ENCODE measurements at places on chromosomes 6 and 20.

DNA sequence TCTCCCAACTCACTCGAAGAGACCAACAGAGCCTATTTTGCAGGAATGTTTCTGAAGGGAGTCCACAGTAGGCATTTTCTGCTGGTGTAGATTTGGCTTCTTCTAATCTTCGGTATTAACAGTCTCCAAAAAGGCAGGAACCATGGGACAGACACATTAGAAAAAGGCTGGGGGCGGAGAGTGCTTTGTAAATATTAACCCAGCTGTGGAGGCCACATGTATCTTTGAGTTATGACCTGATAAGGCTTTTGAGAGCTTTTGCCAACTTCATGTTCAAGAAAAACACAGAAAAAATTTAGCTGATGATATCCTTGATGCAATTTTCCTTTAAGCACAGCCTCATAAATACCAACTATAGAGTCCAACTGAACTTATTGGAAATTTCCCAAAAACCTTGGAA lies 119.4 kb upstream of the TSHZ2 start:
- no peak for DNase-seq

DNA sequence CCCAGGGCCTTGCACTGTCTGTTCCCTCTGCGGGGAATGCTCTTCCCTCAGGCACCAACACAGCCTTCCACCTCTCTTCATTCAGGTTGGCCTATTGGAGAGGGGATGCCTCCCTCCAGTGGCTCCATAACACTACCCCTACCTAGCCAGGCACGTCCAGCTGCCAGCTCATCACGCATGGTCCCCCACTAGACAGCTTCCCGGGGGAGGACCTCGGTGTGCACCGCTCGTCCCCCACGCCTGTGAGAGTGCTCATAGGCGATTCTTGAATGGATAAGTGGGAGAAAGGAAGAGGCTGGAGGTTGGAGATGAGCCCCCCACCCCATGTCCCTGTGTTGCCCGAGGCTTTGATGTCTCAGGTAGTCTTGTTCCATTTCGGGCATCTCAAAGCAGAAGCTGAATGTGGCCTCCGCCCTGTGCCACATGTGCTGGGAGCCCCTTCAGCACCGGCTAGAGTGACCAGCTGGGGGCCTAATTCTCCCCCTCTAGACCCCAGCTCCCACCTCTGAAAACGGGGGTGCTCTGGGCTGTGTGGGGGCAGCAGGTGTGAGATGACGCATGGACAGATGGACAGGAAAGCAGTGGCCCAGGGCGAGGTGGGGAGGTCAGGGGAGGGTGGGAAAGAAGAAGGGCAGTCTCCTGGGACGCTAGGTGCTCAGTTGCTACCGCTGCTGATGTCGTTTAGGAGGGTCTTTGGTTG lies 333.0 kb downstream of the TAF4 start:
- no peak for DNase-seq

- DNase-seq, result peak; percentile 46
Measured at GRCh38 chr6:26197933-26198721, 110.9 kb downstream of the HFE start.

DNA sequence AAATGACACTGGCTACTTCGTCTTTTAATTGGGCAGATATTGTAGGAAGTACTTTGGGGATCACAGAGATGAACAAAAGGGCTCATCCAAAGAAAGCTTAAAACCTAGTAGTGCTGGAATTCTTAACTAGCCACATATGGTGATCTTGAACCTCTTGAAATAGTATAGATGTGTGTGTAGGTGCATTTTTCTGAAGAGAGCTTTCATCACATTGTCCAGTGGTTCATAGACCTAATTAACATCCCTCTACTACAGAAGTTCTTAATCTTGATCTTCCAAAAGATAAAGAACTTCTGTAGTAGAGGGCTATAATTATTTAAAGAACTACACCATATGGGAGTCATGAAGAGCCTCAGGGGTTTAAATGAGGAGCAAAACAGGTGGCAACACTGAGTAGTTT lies 2.3 kb upstream of the PRIM2 start:
- no peak for DNase-seq

GRCh38 chr20:44224637-44225036 lies 14.1 kb upstream of the OSER1 start:
- DNase-seq, result no peak

GRCh38 chr6:39172377-39172757 lies 56.9 kb downstream of the KCNK5 start:
- DNase-seq, result no peak

DNA sequence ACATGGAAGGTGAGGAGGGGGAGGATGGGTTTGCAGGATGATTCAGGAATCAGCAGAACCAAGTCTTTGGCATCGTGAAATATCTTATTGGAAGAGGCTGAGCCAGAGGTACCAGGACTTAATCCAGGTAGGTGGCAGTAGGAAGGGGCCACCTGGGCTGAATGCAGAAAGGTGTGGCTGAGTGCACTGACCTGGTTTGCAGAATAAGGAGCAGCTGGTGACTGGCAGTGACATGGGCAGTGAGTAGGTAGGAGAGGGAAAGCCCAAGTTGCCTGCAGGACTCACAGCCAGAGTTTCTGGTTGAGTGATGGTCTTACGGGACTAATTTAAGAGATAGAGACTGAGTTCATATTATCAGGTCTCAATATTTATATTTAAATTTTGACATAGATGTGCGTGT lies 1.1 kb upstream of the PBOV1 start:
- DNase-seq, result no peak

DNA sequence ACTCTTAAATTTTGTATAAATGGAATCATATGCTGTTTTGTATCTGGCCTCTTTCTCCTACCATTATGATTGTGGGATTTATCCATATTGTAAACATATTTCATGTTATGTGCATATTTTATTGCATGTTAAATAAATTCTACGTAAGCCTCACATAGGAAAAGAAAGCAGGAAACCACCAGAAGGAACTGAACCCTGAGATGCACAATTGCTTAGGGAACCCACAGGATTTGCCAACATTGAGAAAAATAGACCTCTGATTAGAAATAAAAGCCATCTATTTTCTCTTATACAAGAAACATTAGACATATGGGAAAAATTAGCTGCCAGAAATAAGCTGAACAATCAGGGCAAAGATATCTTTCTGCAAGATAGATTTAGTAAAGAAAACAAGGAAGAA lies 111.2 kb upstream of the CARMIL1 start:
- no peak for DNase-seq

DNA sequence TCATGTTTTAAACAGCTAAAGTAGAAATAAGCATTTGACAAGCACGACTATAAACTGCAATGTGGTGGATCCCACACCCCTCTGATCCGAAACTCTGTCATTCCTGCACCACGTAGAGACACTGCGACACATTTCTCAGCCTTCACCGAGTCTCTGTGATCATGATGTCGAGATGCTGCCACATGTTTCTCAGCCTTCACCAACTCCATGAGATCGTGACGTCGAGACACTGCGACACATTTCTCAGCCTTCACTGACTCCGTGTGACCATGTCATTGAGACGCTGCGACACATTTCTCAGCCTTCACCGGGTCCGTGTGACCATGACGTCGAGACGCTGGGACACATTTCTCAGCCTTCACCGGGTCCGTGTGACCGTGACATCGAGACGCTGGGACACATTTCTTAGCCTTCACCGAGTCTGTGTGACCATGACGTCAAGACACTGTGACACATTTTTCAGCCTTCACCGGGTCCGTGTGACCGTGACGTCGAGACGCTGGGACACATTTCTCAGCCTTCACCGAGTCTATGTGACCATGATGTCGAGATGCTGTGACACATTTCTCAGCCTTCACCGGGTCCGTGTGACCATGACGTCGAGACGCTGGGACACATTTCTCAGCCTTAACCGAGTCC lies 143.0 kb downstream of the TTLL2 start:
- DNase-seq, result no peak

DNA sequence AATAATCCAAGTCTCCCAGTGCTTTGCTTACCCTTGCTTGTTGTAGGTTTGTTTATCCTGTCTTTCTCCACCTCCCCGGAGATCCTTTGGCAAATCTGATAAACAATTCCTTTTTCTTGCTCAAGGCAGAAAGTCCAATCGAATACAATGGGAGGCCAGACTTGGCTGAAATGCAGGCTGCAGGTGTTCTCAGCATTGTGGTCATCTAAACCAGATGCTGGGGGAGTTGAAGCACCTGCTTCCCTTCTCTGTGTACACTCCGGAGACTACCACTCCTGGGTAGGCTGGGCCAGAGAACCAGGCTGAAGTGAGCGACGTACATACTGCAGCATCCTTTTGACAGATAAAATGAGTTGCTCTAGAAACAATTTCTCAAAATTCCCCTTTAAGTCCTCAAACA lies 82.6 kb upstream of the PREP start:
- peak; percentile 29 for DNase-seq

GRCh38 chr6:170295510-170296422 lies 4.9 kb upstream of the DLL1 start:
- DNase-seq, result peak; percentile 95

GRCh38 chr20:10605547-10606195 lies 68.1 kb downstream of the JAG1 start:
- DNase-seq, result no peak

- DNase-seq, result no peak
Measured at GRCh38 chr6:156980948-156981347, 203.8 kb downstream of the ARID1B start.

DNA sequence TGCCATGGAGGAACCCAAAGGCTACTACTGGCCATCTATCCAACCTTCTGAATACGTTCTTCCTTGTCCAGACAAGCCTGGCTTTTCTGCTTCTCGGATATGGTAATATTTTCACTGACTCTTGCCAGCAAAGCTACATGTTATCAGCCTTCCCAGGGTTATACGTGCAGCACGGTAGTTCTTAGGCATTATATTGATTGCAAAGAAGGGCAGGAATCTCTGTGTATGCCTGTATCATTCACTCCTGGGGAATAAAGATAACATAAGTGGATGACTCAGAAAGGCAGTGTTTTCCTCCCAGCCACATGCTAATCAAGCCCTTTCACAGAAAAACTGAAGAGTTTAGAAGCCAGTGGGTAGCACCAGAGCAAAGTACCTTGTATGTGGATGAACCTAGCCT lies 98.7 kb downstream of the ADGRG6 start:
- DNase-seq, result no peak

DNA sequence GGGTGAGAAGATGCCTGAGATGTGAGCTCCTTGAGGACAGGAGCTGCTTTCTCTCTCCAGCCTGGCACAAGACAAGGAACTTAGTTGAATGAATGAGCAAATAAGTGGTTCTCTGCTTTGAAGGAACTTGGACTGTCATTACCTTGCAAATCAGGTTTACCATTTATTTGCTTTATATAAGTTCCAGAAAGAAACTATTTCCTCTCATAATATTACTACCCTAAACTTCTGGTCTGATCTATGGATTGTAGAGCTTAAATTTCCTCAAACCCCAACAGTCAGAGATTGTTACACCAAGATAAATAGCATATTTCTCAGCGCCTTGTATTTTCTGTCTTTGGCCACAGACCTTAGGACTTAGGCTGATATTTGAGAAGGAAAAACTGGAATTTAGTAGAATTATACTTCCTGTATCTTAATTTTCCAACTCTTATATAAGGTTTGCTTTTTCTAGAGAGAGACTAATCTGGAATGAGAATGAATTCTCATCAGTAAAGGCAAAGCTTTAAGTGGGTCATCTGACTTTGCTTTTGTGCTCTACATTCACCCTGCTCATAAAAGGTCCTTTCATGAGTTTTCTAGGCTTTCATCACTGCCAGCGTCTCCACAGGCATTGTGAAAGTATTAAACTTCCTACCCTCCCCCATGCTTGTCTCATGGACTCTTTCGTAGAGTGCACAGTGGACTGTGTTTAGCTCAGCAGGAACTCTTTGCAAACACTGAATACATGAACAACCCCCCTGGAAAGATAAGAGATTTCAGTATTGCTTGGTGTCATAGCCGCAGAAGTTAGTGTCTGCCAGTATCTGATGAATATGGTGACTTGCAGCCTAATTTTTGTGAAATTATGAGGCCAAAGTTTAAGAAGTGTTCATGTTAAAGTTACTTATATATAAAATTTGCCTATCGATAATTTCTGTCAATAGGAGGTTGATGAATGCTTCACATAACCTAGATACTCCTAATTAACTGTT lies 74.0 kb downstream of the PTPRA start:
- DNase-seq, result peak; percentile 80

DNA sequence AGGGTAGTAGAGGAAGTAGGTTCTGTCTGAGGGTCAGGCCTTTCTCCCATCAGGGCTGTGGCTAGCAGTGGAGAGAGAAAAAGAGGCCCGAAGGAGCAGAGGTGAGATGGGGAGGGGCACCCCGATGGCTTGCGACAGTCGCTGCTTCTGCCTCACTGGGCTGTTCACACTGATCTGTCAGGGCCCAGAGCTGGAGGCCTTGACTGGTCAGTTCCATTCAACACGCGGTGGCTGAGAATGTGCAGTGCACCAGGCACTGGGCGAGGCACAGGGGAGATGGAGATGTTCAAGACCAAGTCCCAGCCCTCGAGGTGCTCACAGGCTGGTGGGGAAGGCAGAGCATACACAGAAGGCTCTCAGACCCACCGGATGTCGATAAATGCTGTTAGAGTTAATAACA lies 21.4 kb downstream of the SLC12A5 start:
- no peak for DNase-seq

DNA sequence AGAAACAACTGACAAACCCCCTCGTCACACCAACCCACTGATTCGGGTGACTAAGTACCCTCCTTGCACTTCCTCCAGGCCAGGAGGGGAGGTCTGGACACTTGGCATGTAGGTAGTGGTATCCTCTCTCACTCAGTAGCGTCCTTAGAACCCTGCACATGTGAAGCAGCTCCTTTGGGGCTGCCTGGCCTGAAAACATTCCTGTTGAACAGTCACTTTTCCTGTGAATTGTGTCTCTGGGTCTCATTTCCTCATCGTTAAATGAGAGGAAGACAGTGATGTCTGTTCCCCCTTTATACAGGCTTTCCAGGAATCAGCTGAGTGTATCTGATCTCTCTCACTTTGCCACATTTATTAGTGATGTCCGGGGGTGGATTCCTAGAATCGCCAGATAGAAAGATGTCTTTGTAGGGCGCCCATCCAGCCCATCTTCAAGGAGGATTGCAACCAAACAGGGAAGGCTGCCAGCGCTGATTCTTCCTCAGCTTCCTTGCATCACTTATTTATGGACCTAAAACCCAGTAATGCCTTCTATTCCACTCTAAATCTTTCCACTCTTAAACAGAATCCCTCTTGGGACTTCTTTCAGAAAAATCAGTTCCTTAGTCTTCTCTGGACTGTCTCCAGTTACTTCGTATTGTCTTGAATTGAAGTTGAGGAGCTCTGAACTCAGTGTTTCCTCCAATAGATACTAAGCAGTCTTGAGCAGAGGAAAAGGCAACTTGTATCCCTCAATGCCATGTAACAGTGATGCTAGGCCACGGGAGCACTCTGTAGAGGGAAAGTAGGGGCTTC lies 9.4 kb upstream of the POPDC3 start:
- no peak for DNase-seq

DNA sequence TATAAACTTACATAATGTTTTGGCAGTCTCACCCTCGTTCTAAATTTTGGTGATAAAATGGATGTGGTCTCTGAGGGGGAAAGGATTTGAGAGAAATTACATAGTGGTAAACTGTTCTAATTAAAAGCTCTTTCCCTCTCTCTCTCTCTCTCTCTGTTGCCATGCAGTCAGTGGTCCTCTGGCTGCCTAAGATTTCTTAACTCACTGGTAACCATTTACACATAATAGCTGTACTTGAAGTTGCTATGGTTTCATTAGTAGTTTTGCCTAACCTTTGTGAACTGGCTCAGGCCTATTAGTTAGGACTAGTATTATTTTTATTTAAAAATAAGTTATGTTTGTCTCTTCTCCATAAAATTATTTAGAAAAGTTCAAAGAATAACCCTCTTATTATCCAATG lies 42.0 kb downstream of the MAPK14 start:
- DNase-seq, result no peak

All from neural progenitor cell (in vitro differentiated cells).